ENCODE measurements at places on chromosomes 4 and X. TPM values are rescaled to one million over a fixed set of nuclear protein-coding genes. Genes with fewer than 3 reads are reported as not detected.
A peak's percentile ranks its signal among the peaks of the same experiment; 100 is the strongest.

GRCh38 chr4:55791666-55792065, 27.9 kb upstream of the EXOC1L start:
- no peak overlapping the region for H3K27ac ChIP-seq
- DNase-seq = no peak
- H3K4me1 ChIP-seq = peaks cover 8% of the 10 kb centered on the region
- H3K4me3 ChIP-seq = no peak overlapping the region
- H3K36me3 ChIP-seq = no peaks in the 10 kb centered on the region

- no peak overlapping the region for H3K27ac ChIP-seq
- H3K4me1 ChIP-seq = no peaks in the 10 kb centered on the region
- no peaks in the 10 kb centered on the region for H3K27me3 ChIP-seq
- H3K4me3 ChIP-seq = no peak overlapping the region
These were observed 10.0 kb downstream of the SULT1E1 start for GRCh38 chr4:69849969-69850368.

AKAP4 gene
- not detected for total RNA-seq

GRCh38 chr4:41320278-41320677, 63.5 kb downstream of the UCHL1 start:
- 0 out of 2 replicates have a peak, but pooled peaks cover 4% of the 10 kb centered on the region for H3K36me3 ChIP-seq
- no peak overlapping the region for H3K4me3 ChIP-seq
- H3K4me1 ChIP-seq = peaks cover 34% of the 10 kb centered on the region
- no peak for DNase-seq

DNA sequence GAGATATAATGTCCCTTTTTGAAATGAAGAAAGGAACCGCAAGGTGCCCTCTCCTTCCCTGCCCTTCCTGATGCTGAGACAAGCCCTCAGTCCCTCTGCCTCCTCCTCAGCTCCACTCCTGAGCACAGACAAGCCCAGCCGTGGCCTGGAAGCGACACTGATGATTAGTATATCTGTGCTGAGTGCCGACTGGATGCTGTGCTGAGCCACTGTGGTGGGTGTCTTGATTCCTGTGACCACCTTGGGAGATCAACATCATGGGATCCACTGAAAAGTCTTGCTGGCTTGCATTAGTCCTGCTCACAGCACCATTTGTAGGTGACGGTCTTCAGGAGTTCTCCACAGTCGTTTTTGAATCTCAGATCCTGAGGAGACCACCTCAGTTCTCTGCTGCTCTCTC, 59.5 kb upstream of the HGFAC start:
- H3K4me3 ChIP-seq = no peak overlapping the region
- H3K27me3 ChIP-seq = no peaks in the 10 kb centered on the region
- no peaks in the 10 kb centered on the region for H3K36me3 ChIP-seq
- peaks cover 7% of the 10 kb centered on the region for H3K4me1 ChIP-seq
- H3K27ac ChIP-seq = no peak overlapping the region
- DNase-seq = no peak

- no peaks in the 10 kb centered on the region for H3K36me3 ChIP-seq
- no peak for DNase-seq
- H3K27me3 ChIP-seq = no peaks in the 10 kb centered on the region
- no peaks in the 10 kb centered on the region for H3K4me1 ChIP-seq
- no peak overlapping the region for H3K27ac ChIP-seq
- no peak overlapping the region for H3K4me3 ChIP-seq
These were observed 4.2 kb upstream of the ABCG2 start for GRCh38 chr4:88162626-88163025.

- no peak for DNase-seq
- H3K4me1 ChIP-seq = no peaks in the 10 kb centered on the region
- H3K27ac ChIP-seq = no peak overlapping the region
- H3K36me3 ChIP-seq = no peaks in the 10 kb centered on the region
- H3K27me3 ChIP-seq = no peaks in the 10 kb centered on the region
These were observed 72.1 kb upstream of the FAM241A start for GRCh38 chr4:112073181-112073580.

DNA sequence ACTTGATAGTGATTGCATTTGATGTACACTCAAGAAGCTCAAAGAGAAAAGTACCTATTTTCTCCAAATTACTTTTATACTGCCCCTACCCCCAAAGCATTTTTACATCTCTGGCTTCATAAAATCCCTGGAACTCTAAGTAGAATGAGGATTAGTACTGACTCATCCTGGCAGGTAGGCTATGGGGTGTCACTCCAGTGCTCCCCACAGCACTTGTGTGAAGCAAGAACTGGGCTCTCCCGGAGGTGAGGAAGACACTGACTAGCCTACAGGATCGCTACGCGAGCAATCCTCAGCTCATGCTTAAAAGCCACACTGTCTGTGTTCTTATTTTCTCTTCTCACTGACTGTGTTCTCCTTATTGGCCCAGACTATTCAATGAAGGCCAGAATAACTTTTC, 90.4 kb upstream of the NDP start:
- H3K36me3 ChIP-seq = no peaks in the 10 kb centered on the region
- no peak overlapping the region for H3K4me3 ChIP-seq
- no peaks in the 10 kb centered on the region for H3K27me3 ChIP-seq
- H3K4me1 ChIP-seq = peaks cover 15% of the 10 kb centered on the region
- H3K27ac ChIP-seq = no peak overlapping the region
- DNase-seq = no peak

DNA sequence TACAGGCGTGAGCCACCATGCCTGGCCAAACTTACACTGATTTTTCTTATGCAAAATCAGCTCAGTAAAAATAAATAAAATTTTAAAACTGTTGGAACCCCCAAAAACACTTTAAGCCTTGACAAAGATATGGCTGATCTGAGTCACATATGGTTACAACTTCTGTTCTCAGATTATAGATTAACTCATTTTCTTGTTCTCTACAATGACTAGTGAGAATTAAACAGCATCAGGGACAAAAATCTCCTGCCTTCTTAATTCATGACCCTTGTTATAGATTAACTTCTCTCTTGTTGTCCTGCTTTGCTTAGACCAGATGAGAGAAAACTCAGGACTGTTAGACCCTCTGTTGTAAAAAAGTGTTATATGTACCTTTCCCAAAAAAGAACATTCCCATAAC, 24.2 kb upstream of the EXOC1L start:
- DNase-seq = no peak
- no peak overlapping the region for H3K27ac ChIP-seq
- H3K4me3 ChIP-seq = no peak overlapping the region
- no peaks in the 10 kb centered on the region for H3K36me3 ChIP-seq
- H3K27me3 ChIP-seq = no peaks in the 10 kb centered on the region

DNA sequence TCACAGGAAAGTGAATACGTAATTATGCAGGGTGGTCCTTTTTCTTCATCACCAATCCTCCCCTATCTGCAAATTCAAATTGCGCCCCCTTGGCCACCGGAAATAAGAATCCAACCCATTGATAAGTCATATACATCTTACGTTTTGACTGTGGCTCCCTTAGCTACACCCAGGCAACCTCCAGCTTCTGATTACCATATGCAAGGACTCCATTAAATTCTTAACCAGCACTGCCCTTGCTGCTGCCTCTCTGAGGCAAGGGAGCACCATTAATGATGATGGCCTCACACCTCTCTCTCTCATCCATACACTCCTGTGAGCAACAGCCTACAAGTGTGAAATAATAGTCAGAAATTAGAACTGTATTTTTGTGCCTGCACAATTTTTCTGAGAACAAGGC, 106.0 kb upstream of the NOCT start:
- no peaks in the 10 kb centered on the region for H3K27me3 ChIP-seq
- H3K4me3 ChIP-seq = no peak overlapping the region
- no peak for DNase-seq
- H3K27ac ChIP-seq = no peak overlapping the region
- no peaks in the 10 kb centered on the region for H3K4me1 ChIP-seq
- H3K36me3 ChIP-seq = no peaks in the 10 kb centered on the region

- no peaks in the 10 kb centered on the region for H3K36me3 ChIP-seq
- no peak for DNase-seq
- H3K27ac ChIP-seq = no peak within 1 kb of the TSS
- H3K4me1 ChIP-seq = no peaks in the 10 kb centered on the region
- peak within 1 kb of the TSS; percentile 72 for H3K4me3 ChIP-seq
These were observed at the start of gene MAOA for GRCh38 chrX:43656005-43656494. TSS of gene MAOA (plus strand) at chrX:43656299. CDS start at chrX:43656342, 43 bp downstream.

F8A3 gene
- not detected for total RNA-seq

NLRP2B gene
- not detected for total RNA-seq

DNA sequence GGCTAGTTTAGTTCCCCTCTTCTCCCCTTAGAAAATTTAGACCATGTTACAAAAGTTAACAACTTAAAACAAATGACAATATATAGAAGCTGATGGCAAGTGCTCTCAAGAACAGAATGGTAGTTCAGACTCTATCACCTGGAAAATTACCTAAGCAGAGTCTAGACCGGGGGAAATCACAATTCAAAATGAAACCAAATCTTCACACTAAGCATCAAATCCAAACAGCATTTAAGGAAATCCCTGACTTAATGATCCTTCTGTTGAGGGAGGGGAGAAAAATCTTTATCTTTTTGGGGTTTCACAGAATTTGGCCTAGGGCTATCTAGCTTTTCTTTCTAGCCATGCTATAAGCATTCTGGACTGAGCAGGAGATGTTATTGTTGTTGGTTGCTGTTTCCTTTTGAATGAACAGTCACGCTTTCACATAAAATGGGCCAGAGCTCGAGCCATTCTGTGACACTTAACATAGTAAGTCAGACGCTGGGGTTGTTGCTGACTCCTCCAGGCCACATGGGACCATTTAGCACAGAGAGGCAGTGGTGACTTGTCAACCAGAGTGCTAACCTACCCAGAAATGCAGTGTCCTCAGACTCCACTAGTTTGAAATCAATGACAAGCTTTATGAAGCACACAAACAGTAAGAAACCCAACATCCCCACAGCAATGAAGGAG, 16.0 kb upstream of the LSM6 start:
- H3K27ac ChIP-seq = no peak overlapping the region
- H3K27me3 ChIP-seq = no peaks in the 10 kb centered on the region
- no peak overlapping the region for H3K4me3 ChIP-seq
- no peaks in the 10 kb centered on the region for H3K36me3 ChIP-seq

RNF150 gene
- total RNA-seq = 0.07 TPM

DNA sequence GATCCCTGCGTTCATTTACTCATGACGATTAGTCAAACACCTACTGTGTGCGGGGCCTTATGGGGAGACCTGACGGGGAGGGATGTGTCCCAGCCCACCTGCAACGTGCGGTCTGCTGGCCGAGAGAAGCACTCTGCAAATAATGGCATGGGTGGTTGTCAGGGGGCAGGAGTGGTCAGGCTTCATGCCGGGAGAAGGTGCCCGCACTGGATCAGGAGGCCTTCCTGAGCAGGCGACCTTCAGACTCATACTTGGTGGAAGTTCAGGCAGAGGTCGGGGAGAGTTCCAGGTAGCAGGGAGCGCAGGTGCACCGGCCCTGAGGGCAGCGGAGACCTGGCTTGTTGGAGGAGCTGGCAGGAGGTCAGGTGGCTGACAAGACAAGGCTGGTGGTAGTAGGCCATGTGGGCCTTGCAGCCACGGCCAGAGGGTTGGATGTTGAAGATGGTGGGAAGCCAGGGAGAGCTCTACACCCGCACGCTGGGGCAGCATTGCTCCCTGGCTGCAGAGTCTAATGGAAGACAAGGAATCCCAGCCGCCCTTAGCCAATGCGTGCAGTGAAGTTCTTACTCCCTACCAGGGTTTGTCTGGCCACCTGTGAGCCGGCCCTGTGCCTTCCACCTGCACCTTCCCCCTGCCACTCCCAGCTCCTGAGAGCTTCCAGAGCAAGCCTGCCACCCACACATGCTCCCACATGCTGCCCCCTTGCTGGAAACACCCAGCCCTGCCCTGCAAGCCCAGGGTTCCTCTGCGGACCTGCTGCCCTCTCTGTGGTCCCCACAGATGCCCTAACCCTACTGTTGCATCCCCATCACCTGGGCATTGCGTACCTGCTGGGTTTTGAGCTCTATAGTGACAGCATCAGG, 97.3 kb downstream of the PSAPL1 start:
- no peaks in the 10 kb centered on the region for H3K27me3 ChIP-seq
- H3K4me3 ChIP-seq = no peak overlapping the region
- no peak for DNase-seq
- H3K36me3 ChIP-seq = no peaks in the 10 kb centered on the region

DNA sequence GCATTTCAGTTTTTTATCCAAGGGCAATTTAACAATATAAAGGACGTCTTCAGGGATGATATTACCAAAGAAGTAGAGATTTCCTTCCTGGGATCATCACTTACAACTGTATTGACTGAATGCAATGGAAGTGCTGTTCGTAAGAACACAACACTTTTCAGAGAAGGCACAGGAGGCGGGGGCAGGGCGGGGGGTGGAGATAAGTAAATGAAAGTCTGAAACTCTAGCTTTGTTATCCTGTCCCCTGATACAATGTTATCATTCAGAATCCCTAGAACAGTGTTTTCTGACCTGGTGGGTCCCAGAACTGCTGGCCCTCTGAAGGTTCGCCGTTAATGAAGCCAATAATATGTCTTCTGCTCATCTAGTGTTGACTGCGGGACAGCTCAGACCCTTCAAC, 124.6 kb downstream of the NSUN7 start:
- H3K27ac ChIP-seq = no peak overlapping the region
- no peak overlapping the region for H3K4me3 ChIP-seq
- no peaks in the 10 kb centered on the region for H3K4me1 ChIP-seq
- no peaks in the 10 kb centered on the region for H3K36me3 ChIP-seq
- DNase-seq = no peak
- H3K27me3 ChIP-seq = no peaks in the 10 kb centered on the region

GRCh38 chr4:10730019-10730418, 45.5 kb upstream of the CLNK start:
- H3K27me3 ChIP-seq = no peaks in the 10 kb centered on the region
- no peaks in the 10 kb centered on the region for H3K4me1 ChIP-seq
- no peak for DNase-seq
- H3K27ac ChIP-seq = no peak overlapping the region

GRCh38 chr4:106953036-106953705, 82.9 kb downstream of the DKK2 start:
- H3K4me3 ChIP-seq = no peak overlapping the region
- H3K27ac ChIP-seq = no peak overlapping the region
- DNase-seq = no peak
- H3K27me3 ChIP-seq = no peaks in the 10 kb centered on the region
- H3K4me1 ChIP-seq = no peaks in the 10 kb centered on the region

- peaks cover 24% of the 10 kb centered on the region for H3K4me1 ChIP-seq
- no peaks in the 10 kb centered on the region for H3K36me3 ChIP-seq
- H3K27ac ChIP-seq = peak overlapping the region; percentile 59
- no peak overlapping the region for H3K4me3 ChIP-seq
- peak; percentile 33 for DNase-seq
- H3K27me3 ChIP-seq = no peaks in the 10 kb centered on the region
These were observed 13.8 kb upstream of the TXLNG start for GRCh38 chrX:16772460-16772859.

USP27X gene
- total RNA-seq = 3.5 TPM

GRCh38 chrX:30313322-30313721, 4.1 kb upstream of the NR0B1 start:
- no peak overlapping the region for H3K27ac ChIP-seq
- no peaks in the 10 kb centered on the region for H3K4me1 ChIP-seq
- no peaks in the 10 kb centered on the region for H3K36me3 ChIP-seq

DNA sequence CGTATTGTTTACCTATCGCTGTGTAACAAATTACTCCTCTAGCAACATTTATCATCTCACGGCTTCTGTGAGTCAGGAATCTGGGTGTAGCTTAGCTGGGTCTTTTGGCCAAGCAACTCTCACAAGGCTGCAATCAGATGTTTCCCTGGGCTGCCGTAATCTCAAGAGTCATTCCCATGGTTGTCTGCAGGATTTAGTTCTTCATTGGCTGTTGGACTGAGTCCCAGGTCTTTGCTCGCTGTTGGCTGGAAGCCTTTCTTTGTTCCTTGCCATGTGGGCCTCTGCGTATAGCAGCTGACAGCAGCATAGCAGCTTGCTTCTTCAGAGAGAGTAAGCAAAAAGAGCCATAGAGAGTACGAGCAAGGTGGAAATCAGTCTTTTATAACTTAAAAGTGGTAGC, 16.8 kb downstream of the POLR2B start:
- no peaks in the 10 kb centered on the region for H3K4me1 ChIP-seq
- no peaks in the 10 kb centered on the region for H3K27me3 ChIP-seq
- no peak overlapping the region for H3K27ac ChIP-seq
- H3K36me3 ChIP-seq = peaks cover 44% of the 10 kb centered on the region

Data from HCT116 (cell line).